BJ (cell line): ENCODE measurements at places on chromosomes 5 and 9.

DNA sequence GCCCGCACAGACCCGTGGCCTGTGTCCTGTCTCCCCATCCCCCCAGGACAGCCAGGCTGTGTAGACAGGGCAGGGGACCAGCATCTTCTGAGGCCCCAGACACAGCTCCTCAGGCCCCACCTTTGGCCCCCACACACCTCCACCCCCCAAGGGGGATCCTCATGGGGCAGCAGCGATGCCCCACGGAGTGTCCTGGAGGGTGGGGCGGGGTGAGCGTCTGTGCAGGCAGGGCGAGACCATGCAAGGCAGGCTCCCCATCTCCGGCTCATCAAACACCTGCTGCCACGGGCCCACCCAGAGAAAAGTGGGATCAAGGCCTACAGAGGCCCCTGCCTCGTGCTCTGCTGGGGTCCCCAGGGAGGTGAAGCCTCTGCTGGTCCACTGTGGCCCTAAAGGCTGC is 118.7 kb upstream of the FOXD4L5 start:
- no peak for DNase-seq

DNA sequence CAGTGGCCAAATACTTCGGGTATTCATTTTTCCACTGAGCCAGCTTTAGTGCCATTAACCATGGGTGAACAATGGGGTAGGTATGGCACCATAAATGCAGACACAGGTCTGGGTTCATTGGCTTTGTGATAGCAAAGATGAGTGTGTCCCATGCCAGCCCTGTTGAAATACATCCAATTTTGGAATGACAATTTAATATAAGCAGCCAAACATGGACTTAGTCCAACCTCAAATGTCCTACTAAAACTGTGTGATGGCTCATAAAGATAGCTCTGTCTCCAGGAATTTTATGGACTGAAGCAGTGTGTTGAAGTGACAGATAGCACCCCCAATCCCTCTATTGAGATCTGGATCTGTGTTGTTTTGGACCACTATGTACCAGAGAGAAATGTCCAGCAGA is 514.9 kb downstream of the RASEF start:
- DNase-seq, result no peak

DNA sequence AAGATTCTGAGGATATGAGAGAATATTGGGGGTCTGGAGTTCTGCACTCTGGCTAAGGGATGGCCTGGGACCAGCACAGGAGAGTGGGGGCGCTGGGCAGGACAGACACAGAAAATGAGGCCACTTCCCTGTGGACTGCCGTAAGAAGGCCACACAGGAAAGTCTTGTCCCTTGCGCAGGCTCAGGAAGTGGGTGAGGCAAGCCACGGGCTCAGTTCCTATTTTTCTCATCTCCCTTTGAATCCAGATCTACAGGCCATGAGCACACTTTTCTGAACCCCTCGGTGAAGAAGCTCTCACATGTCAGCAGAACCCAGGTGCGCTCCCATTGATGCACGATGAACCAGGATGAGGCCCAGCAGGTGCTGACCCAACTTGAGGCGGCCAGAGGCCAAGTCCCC is 207.4 kb downstream of the AGTPBP1 start:
- DNase-seq, result no peak

- no peak for DNase-seq
Observed at GRCh38 chr9:135924628-135925338, 17.4 kb upstream of the CAMSAP1 start.

DNA sequence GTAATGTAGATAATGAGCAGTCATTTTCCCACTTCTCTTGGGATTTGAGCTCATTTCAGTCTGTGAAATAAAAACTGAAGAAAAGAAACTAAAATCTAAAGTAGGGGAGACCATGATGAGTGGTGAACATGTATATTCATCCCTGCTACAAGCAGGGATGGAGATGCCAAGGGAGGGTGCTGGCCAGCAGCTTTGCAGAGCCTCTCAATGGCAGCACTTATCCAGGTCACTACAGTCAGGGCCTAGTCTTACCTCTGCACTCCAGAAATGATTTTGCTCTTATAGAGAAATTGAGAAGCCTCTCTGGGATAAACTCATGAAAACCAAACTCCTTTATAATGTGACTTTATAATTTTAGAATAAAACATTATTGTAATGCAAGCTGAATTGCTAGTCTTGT is 317.6 kb downstream of the FBXL17 start:
- DNase-seq, result no peak

DNA sequence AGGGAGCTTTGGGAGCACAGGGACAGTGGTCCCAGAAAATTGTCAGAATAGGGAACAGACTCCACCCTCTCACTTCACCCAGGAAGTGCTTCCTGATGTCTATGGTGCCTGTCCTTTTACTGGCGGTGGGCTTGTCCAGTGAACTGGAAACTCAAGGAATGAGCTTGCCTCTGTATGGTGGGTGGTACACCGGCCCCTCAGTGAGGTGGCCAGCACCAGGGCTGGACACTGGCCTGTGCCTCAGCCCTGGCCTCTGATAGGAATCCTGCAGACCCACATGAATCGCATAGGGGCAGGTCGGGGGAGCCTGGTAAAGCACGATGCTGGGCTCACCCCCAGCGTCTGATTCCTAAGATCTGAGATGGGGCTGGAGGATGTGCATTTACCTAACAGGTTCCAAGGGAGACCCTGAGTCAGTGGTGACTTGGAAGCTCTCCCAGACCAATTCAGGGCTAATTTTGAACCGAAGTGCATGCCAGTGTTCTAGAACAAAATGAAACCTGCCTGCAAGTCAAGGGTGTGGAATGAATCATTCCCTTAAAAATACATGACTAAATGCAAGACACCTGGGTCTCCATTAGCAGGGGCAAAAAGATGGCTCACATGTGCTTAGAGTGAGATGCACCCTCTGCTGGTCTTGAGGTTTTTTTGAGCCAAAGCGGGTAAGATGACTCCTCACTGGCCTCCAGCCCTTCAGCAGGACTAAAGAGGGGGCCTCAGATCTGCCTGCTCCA is 178.3 kb downstream of the HSPA4 start:
- no peak for DNase-seq

DNA sequence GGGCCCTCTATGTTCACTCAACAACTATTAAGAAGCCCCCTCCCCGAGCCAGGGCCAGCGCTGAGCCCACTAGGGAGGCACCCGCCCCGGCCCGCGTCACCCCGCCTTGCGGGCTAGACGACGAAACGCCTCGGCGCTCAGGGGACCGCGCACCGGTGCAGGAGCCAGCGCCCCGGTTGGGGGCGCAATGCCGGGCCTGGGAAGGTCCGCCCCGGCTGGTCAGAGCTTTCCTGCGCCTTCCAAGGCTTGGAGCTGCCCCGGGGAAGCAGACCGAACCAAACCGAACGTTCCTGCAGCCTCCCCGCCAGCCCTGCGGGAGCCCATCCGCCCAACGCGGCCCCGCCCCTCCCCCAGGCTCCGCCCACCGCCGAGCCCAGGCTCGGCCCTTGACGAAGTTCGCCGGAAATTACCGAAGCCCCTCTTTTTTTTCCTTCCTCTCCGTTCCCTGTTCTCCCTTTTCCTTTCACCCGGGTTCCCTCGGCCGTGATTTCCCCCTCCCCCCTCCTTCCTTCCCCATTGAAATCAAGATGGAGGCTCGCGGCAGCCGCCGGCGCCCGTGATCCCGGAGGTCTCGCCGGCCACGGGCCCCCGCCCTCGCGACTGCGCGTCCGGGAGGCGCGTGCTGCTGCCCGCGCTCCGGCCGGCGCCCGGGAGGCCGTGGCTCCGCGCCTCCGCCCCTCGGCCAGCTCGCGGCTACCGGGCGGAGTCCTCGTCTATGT is at the start of gene TRIO:
TSS of gene TRIO (plus strand) at position 516 of the 719 bp plus-strand sequence. CDS start 384 bp downstream, outside the sequence.
- DNase-seq, result peak; percentile 50

- no peak for DNase-seq
Observed at GRCh38 chr9:106860721-106861639, 2.0 kb upstream of the ZNF462 start.

DNA sequence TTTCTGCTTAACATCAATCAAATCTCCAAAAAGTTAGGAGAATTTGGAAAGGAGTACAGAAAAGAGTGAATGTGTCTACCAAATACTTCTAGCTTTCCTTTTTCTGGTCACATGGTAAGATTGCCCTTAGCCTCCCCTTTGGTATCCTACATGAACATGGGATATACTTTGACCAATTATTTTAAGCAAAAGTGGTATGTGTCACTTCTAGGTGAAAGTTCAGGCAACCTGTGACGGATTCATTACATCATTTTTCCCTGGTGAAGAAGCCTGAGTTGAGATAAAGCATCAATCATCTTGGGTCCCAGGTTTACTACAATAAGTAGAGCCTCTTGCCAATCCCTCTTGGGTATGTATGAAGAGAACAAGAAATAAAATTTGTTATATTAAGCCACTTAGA is 419.2 kb downstream of the PDE4D start:
- no peak for DNase-seq

DNA sequence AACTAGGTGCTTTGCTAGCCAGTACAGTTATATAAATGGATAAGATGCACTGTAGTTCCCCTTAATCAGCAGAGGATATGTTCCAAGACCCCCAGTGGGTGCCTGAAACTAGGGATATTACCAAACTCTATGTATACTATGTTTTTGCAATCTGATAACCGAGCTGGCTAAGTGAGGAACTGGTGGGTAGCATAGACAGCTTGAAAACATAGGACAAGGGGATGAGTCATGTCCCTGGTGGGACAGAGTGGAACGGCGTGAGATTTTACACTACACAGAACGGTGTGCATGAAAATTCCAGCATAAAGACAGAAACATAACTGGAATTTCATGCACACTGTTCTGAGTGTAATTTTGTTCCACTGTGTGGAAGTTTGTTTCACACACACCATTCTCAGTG is 86.9 kb downstream of the BASP1 start:
- no peak for DNase-seq
